CD4-positive, alpha-beta T cell treated with Interleukin-4 for 1 hour (primary cell): ENCODE measurements at places on chromosomes 12 and 14.

GRCh38 chr12:116313194-116313927 is 35.9 kb upstream of the MED13L start:
- DNase-seq = no peak

DNA sequence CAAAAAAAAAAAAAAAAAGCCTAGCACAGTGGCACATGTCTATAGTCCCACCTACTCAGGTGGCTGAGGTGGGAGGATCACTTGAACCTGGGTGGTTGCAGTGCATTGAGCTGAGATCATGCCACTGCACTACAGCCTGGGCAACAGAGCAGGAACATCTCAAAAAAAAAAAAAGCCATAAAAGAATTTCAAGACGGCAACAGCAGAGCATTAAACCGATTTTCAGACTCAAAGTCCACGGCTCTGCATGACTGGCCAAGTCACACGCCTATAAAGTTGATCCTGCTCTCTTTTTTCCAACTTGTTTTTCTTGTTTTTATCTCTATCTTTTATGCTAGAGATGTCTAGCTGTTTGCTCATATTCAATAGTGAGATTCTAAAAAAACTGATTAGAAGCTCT is 45.3 kb downstream of the FBXO34 start:
- no peak for DNase-seq

GRCh38 chr12:14656846-14657245 is 39.6 kb downstream of the GUCY2C start:
- DNase-seq = no peak

DNA sequence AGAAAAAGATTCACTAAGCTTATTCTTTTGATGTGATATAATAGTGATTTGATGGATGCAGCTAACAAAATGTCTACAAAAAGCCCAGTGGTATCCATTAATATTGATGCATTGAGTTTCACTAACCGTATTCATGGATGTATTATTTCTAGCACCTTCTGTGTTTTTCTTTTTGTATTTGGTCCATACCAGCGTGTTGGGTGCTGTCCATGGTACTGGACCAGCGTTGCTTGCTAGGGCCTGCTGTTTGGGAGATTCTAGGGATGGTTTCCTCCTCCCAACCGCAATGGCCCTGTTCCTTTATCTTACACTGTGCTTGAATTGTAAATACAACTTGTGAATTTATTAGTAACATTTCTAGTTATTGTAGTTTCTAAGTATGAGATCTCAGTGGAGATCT is 31.7 kb downstream of the ANO4 start:
- no peak for DNase-seq

DNA sequence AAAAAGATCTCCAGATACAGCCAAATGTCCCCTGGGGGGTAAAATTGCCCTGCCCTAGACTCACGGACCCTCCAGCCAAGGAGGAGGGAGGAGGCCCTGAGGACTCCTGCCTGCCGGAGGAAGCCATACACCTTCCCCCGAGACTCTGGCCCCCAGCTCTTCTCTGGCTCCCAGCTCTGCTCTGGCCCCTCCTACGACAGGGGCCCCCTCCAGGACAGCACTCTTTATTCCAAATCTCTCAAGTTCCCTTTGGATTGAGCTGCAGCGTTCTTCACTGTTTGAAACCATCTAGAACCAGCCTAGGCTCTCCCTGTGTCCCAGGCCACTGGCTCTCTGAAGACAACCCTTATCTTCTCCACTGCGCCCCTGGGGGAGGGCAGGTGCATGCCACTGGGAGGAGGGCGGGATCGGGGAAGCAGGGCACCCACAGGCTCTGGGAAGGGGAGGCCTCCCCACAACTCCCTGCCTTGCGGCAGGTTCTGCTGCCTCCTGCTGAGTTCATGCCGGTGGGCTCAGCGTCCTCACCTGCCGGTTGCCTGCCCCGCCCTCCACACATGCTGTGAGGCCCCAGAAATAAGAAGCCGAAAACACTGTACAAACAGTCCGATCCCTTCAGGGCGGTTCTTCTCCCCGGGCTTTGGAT is 112.7 kb downstream of the DICER1 start:
- no peak for DNase-seq

DNA sequence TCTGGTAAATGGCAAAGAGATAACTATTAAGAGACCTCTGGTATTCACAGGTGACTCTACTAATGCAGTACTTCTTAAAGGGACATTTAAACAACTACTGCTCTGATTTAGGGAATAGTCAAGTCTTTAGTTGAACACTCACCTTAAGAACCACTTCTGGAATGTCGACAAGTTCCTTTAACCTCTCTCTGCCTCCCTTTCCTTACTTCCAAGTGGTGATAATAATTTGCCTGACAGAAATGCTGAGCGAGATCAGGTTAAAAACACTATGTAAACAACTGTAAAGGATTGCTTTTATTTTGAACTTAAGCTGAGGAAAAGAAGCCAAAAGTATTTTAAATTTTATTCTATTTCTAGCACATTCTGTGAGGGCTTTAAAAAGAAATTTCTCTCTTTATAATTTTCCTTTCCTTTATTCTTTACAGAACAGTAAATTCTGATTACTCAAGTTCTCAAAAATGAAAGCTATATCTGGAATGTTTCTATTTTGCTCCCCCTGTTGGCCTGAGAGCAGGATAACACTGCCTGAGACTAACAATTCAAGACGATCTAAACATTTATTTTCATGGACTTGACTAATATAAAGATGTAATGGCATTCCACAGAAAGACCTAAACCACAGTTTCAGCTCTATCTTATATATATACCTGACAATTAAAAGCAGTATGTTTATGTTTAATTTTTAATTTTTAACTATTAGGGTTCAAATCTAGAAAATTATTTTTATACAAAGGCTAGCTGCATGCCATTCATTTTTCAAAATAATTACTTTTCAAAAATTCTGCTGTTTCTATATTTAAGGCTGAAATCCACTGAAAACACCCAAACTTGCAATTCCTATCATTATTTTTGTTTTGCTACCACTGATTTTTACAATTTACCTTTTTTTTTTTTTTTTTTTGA is 29.2 kb downstream of the ZCCHC8 start:
- peak; percentile 24 for DNase-seq

- DNase-seq = no peak
Observed at GRCh38 chr12:88556213-88556774, 24.0 kb downstream of the KITLG start.

DNA sequence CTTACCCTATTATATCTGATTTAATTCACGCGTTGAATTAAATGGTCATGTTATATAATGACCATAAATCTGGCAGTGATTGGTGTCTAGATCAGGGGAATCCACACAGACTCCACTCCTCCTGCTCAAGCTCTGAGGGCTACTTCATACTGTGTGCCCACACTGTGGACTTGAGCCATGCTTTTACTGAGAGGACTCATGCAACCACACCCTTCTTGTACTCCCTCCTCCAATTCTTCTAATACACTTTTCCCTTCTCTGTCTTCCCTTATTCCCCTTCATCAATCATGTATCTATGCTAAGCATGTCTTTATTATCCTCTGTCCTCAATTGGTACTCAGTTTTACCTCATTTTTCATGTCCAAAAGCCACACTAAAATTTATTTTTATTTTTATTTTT is 37.7 kb upstream of the LRFN5 start:
- DNase-seq = no peak

GRCh38 chr14:23529016-23529415 is 22.5 kb downstream of the ZFHX2 start:
- no peak for DNase-seq

- no peak for DNase-seq
Observed at GRCh38 chr14:68622856-68623255, 170.0 kb downstream of the ZFP36L1 start.
